Skin of body (tissue), 3 donors: ENCODE measurements at places on chromosomes 3 and 15. TPM values are rescaled to one million over a fixed set of nuclear protein-coding genes. Genes with fewer than 3 reads are reported as not detected.

GRCh38 chr3:37519236-37519635 is 342.4 kb upstream of the CTDSPL start:
- DNase-seq, result no peak

DNA sequence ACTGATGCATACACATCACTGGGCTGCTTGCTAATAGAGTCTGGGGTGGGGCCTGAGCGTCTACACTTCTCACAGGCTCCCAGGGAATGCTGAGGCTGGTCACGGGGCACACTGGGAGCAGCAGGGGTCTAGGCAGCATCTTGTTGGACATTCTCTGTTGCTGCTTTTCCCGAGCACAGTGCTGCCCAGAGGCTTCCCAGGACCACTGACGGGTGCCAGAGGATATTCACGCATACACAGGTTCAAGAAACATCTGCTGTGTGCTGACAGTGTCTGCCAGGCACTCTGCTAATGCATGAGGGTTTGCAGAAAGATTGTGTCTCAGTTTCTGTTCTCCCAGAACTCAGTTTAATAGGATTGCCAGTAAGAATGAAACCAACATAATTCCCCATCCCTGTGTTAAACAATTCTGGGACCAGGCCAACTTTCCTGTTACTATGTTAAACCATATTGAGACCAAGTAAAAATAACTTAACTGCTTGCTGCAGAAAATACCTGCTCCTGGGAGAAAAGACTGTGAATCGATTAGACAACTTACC is 23.9 kb upstream of the BCL2L10 start:
- no peak for DNase-seq

PCSK6 gene
- 20.9 TPM for total RNA-seq

CCDC39 gene
- not detected for total RNA-seq

LRRC31 gene
- total RNA-seq, result not detected

GOLGA6L7 gene
- not detected for total RNA-seq
